ENCODE measurements at places on chromosomes 5 and 9.

GRCh38 chr9:125986966-125987365 lies 239.8 kb downstream of the PBX3 start:
- no peak for DNase-seq

GRCh38 chr5:59418808-59419207 lies 474.7 kb downstream of the PDE4D start:
- DNase-seq = no peak

DNA sequence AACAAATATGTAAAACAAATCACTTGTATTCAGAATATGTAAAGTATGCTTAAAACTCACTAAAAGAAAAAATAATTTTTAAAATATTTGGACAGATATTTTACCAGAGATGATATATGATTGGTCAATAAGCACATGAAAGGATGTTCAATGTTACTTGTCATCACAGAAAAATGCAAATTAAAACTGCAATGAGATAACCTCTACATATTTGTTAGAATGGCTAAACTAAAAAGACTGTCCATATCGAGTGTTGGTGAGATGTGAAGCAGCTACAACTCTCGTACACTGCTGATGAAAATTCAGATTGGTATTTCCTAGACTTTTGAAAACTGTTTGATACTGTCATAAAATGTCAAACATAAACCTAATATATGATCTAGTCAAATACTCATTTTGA lies 685.1 kb downstream of the DTWD2 start:
- no peak for DNase-seq

- peak; percentile 95 for DNase-seq
These were observed 3.5 kb upstream of the MSX2 start for GRCh38 chr5:174720612-174721529.

DNA sequence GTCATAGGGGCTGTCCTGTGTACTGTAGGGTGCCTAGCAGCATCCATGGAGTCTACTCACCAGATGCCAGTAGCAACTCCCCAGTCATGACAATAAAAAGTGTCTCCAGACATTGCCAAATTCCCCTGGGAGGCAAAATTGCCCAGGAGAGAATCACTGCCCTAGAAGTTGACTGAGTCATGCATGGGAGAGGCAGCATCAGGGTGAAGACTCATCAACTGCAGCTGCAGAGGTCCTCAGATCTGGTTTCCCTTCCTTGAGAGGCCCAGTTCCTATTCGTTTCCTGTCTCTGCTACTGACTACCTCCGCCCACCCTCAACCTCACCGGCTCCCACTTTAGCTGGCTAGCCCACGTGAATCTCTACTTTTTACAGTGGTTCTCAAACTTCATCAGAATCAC lies 88.6 kb upstream of the AGXT2 start:
- no peak for DNase-seq

DNA sequence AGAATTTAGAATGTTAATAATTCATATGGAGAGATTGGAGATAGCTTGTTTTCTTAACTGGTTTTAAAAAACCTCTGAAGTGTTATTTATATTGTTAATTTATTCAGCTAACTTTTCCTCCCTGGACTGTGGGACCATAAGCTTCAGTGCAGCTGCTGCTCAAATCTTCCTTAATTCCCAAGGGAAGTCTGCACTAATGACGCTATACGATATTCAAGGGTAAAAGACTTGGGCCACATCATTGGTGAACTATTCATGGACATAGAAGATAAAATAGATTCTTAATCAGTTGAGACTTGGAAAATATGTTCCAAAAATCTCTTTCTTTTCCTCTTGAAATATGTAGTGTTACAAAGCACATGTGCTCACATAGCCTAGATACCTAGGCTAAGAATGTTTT lies 31.1 kb upstream of the GAS1 start:
- no peak for DNase-seq

- DNase-seq = peak; percentile 95
These were observed 29.8 kb upstream of the FABP6 start for GRCh38 chr5:160199410-160199911.

- DNase-seq = peak; percentile 69
These were observed 35.4 kb upstream of the GNPDA1 start for GRCh38 chr5:142048272-142048671.

DNA sequence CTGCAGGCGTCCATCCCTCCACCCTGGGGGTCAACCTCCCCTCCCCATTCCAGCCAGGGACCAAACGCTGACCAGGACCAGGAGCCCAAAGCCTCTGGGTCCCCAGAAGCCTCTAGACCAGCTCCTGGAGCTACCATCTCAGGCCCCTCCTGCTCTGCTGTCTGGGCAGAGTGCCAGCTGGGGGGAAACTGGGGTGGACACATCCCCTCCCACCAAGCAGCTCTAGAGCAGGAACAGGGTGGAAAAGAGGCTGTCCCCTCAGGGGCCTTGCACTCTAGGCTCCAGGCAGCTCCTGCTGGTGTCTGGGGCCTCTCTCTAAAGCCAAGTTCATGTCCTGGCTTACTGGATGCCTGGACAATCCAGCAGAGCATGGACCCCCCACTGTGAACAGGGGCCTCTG lies 4.4 kb downstream of the SSNA1 start:
- DNase-seq = no peak

DNA sequence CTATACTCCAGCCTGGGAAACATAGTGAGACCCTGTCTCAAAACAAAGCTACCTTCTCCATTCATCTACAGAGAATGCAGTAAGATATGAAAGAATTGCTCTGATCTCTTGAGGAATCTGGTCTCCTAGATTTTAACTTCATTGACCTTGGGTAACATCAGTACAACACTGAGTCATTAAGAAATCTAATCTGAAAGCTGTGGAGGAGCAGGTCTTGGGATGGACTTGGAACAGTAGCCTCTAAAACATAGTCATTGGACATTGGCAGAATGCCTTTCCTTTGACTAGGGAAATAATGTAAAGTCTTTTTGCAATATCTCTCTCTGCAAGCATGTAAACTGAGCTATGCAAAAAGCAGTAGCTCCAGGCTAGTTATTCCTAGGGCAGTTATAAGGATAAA lies 58.1 kb downstream of the KCNN2 start:
- no peak for DNase-seq

DNA sequence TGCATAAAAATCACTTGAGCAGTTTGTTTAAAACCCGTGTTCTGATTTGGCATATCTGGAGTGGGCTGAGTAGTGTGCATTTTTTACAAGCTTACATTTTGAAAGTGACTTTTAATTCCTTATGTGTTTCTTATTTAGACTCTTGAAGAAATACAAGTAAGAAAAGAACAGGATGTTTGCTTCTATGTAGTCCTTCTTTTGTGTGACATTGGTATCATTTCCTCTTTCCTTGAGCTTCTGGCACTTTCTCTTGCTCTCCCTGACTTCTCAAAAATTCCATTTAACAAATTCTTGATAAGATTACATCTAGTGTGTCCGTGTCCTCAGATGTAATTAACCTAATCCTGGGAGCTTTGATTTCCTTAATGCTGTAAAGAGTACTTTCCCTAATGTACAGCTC lies 12.5 kb downstream of the GARNL3 start:
- no peak for DNase-seq

Data from H7 (cell line).